ENCODE measurements at places on chromosomes 16 and 17.
A peak's percentile ranks its signal among the peaks of the same experiment; 100 is the strongest.

DNA sequence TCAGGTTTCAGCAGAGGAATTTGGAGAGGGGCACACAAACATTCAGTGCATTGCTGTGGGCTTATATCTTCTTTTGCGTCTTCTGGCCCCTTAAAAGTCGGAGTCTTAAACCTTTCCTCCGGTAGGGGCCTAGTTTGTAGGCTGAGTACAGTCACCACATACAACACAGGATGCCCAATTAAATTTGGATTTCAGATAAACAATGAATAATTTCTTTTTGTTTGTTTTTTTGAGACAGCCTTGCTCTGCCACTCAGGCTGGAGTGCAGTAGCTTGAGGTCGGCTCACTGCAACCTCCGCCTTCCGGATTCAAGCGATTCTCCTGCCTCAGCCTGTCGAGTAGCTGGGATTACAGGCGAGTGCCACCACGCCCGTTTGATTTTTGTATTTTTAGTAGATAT, 26.7 kb upstream of the ADORA2B start:
- no peak for DNase-seq

GRCh38 chr17:49528966-49529365, 33.9 kb downstream of the NGFR start:
- DNase-seq: no peak

GRCh38 chr17:68021963-68022362, 13.6 kb upstream of the KPNA2 start:
- DNase-seq: no peak

DNA sequence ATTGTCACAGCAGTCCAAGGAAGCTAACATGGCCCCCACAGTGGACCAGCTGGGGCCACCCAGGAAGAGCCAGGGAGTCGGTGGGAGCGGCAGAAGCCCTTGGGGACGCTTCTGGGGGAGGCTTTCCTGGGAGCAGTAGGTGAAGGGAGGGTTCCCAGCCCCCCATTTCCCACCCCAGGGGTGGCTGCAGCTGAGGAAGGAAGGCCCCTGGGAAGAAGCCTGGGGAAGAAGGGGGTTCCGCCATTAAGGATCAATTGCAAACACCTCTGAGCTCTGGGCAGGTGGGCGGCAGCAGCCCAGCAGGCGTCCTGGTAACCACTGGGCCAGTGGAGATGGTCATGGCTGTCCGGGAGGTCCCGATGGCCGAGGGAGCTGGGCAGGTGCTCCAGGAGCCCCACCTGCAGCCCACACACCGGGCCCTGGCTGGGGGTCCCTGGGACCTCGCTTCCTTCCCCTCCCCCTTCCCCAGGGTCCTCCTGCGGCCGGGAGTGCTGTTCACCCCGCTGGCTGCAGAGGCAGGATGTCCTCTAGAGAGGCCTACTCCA, 592 bp upstream of the PERCC1 start:
- DNase-seq: no peak

DNA sequence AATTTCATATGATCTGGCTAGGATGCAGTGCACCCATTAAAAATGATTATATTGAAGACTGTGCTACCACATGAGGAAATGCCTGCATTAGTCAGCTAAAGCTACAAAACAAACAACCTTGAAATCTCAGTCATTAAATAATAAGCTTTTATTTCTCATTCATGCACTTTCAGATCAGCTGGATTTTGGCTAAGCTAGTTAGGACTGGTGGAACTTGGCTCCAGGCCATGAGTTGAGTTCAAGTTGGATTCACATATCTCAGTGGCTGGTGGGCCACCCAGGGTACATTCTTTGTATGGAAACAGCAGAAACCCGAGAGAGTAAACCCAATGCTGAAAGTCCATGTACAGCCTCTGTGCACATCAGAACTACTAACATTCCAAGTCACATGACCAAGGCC, 6.4 kb upstream of the SLFN12L start:
- no peak for DNase-seq

DNA sequence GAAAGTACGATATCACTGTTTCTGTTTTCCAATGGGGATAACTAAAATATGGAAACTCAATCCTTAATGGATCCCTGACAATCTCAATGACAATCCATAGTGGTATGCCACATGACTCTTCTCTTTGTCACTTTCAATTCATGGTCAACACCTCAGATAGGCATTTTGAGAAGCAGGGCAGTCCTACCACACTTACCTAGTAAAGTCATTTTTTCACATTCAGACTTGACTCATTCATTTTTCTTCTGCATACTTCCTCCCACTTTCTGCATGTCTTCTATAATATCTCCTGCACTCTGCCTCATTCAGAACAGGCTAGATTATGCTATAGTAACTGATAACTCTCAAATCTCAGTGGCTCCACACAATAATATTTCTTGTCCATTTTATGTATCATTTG, 117.5 kb downstream of the FTO start:
- peak; percentile 62 for DNase-seq

DNA sequence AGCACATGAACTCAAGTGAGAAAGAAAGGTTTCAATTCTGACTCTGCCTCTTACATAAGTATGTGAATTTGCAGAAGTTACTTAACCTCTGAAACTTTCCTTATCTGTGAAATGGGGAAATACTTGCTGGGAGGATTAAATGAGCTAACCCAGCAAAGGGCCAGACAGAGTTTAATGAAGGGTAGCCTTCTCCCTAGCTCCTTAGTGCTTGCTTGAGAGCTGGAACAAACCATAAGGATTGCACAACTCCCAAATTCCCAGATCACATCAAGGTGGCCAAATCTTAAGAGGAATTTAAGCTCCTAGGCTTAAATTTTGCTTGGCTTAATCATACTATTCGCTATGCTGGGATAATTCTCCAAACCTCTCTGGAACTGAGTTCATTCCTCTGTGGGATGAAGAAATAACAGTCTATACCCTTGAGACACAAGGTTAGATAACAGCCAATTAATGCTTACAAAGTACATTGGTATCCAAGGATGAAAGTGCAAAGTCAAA, 11.8 kb upstream of the WSB1 start:
- no peak for DNase-seq

DNA sequence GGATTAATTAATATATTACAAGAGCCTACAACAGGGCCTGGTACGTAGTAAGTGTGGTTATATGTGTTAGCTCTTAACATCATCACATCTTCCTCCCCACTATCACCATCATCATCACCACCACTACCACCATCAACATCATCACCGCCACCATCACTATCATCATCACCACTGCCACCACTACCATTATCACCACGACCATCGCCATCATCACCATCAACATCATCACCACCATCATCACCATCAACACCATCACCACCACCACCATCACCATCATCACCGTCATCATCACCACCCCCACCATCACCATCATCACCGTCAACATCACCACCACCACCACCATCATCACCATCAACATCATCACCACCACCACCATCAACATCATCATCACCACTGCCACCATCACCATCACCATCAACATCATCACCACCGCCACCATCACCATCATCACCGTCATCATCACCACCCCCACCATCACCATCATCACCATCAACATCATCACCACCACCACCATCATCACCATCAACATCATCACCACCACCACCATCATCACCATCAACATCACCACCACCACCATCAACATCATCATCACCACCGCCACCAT, 7.8 kb upstream of the IL4R start:
- DNase-seq: no peak

DNA sequence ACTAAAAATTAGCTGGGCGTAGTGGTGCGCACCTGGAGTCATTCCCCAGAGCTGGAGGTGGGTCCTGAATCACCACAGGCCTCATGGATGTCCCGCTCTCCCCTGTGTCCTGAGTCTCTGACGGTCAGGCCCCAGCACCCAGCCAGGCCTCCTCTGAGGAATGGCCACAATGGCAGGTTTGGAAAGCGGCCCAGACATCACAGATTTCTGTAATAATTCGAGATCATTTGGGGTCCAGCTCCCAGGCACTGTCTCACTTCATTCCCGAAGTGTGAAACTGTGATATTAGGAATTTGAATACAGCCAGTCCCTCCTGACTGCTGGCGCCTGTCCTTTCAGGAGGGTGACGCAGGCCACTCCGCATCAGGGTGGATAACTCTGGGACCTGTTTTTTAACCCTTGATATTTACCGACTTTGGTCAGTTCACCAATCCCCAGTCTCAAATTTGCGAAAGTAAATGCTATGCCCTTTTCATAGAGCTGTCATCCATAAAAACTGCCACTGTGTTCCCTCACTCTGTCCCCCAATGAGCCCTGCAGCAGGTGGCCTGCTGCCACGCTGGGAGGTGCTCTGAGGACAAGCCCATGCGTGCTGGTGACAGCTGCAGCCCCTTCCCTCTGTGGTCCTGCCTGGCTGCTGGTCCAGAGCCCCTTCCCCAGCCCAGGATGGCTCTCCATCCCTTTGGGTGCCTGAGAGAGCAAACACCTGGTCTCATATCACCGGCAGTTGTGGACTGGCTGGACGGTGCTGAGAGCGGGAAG, 28.3 kb upstream of the RPTOR start:
- DNase-seq: no peak

DNA sequence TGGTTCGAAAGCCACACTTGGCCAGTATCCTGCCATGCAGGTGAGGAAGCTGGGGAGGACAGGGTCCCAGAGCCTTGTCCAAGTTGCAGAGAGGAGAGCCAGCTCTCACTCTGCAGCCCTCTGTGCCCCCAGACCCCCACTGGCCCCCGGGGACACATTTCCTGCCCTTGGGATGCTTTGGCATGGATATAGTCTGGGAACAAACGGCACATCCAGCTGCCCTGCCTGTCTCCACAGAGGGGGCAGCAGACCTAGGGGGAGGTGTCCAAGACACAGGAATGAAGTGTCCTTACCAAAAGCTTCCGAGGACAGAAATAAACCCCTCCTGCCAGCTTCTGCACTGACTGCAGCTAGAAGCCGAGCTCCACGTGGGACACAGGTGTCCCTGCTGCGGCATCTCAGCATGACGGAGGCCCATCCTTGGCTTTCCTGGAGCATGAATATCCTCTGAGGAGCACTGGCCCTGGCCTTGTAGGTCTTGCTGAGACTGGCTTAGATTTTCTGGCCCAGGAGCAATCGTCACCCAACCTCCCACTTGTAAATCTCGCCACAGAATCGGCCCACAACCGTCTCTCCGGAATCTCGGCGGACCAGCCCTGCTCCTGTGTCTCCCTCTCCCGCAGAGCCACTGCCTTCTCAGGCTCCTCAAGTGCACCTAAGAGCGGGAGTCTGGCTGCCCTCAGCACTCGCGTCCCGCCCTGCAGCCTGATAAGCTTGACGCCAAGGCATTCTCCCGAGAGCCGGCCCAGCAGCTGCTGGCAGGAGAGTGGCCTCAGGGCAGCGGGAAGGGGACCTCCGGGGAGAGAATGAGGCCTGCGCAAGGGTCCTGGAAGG, 1.1 kb upstream of the CAPN15 start:
- peak; percentile 26 for DNase-seq

GRCh38 chr17:65522751-65523404, 38.6 kb downstream of the AXIN2 start:
- DNase-seq: no peak

- DNase-seq: no peak
These were observed 138.5 kb upstream of the CACNG3 start for GRCh38 chr16:24117680-24118079.

DNA sequence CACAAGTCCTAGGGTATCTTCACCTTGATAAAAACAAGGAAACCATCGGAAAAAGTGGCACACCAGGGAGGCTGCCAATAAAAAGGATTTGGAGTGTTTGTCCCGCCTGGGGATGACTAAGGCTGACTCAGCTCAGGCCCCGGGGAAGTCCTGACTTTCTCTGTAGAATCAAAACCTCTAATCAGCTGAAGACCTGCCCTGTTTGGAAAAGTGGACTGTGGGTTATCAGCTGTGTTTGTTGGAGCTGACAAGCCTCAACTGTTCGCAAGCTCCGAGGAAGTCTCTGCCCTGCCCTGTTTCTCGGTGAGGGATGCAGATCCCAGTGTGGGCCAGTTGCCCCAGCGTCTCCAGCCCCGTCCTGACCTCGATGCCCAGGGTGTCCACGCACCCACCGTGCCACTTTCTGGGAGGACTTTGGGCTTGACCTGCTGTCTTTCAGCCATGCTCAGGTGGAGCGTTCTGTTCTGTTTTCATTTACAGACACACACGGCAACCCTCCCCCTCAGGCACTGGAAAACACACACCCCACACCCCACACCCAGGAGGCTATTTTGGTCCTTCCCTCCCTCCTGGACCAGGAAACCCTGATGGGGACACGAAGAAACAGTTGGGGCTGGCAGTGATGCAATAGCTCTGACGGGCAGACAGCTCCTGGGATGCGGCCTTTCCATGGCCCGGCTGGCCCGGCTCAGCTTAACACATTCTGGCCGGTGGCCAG, 27.6 kb upstream of the PITPNA start:
- DNase-seq: peak; percentile 41

GRCh38 chr16:88763502-88764053, 21.4 kb downstream of the PIEZO1 start:
- no peak for DNase-seq

- DNase-seq: no peak
These were observed 7.1 kb upstream of the BAIAP2 start for GRCh38 chr17:81027591-81028505.

DNA sequence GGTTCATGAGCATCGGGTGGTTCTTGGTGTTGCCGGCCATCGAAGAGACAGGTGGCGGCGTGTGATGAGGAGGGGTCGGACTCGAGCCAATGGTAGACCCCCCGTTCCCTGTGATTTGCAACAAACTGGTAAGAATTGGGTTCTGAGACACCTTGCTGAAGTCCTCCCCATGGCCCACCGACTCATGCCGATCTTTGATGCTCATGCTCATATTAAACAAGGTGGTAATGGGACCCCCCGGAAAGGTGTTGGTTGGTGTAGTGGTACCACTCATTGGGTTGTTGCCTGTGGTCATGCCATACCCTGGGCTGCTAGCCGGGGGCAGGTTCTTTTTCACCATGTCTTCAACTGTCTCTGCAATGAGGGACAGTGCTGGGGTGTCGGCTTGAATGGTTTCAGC, 8.9 kb upstream of the FBXL20 start:
- no peak for DNase-seq

DNA sequence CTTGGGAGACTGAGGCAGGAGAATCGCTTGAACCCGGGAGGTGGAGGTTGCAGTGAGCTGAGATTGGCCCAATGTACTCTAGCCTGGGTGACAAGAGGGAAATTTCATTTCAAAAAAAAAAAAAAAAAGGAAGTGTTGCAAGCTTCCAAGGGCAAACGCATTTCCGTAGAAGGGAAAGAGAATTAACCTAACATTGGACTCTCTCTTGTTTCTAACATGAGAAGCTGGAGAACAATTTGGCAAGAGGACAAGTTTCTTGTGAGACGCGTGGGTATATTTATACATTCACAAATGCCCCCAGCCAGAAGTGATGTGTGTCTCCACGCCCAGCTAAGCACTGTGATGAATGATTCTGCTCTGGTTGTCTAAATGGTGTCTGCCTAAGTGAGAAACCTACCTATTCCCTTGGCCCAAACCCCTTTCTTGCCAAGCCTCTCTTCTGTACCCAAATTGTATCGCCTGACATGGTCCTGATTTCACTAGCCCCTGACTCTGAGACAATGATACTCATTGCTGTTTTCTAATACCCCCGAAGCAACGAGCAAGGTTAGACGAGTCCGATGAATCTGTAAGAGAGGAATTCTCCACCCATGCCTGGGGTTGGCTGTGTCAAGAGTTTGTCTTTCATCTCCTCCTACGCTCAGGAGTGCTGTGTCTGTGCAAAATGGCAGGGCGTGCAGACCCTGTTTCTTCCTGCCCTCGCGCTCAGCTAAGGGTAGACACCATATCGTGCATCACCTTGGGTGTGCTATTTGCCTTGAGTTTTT, 14.2 kb upstream of the ST6GALNAC2 start:
- DNase-seq: no peak

All from HS-27A (cell line).